ENCODE measurements at places on chromosomes 2 and 18.

GRCh38 chr18:11149441-11150270 is at the start of gene PIEZO2:
Gene PIEZO2, minus strand, starts transcription at chr18:11149569. Its CDS starts 981 bp downstream, at chr18:11148588.
- no peak for DNase-seq

DNA sequence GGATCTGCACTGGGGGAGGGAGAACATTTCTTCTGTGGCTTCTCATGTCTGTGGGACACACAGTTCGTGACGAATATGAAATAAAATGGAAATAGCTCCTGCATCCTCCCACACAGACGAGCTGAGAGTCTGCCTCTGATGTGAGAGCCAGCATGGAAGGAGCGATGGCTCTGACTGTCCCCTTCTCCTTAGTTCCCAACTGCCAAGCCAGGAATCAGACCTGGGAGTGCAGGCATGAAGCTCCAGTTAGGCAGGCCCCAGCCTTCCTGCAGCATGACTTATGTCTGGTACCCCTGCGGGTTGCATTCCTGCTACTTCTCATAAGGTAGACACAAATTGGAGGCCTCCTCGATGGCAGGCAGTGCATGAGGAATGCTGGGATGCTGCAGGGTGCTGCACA is 56.2 kb downstream of the PRKCE start:
- DNase-seq, result no peak

- peak; percentile 27 for DNase-seq
Observed at GRCh38 chr2:60891180-60891579, 9.8 kb downstream of the REL start.

DNA sequence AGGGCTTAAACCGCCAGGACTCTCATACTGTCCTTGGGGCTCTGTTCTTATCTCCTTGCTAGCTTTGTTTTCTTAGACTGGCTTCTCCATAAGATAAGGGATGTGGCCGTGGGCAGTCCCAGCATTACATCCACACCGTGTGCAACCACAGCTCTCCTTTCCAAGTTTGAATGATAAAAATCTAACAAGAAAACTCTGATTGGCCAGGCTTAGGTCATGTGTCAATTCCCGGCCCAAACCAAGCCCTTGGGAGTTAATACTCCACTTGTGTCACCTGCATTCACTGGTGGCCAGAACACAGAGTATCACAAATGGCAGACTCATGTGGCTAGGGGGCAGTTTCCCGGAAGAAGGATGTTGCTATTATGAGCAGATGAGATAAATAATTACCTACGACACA is 43.2 kb upstream of the KDM3A start:
- DNase-seq, result no peak

- no peak for DNase-seq
Observed at GRCh38 chr2:215729985-215730620, 283.2 kb downstream of the MREG start.

DNA sequence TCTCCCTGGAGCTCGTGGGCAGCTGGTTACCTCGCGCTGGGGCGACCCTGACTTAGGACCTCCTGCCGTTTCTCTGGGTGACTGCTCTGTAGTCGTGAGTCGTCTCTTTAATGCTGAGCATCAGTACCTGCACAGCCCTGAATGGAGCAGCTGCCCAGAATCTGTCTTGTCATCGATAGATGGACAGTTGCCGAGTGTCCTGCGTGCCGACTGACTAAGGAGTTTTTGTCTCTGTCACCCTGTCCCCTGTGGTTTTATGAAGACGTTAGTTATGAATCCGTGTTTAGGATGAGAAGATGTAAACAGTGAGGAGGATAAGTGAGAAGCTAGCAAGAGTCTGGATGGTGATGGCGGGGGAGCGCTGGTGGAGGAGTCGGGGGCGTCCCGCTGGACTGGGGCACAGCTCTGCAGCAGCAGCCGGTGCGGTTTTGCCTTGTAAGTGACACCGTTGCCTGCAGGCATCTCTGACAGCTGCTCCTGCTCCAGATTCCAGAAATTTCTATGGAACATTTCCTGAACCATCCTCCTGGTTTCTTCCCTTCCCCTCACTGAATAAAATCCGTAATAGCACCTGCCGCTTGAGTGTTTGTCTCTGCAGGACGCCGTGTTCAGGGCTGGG is 13.3 kb downstream of the AGAP1 start:
- DNase-seq, result no peak

DNA sequence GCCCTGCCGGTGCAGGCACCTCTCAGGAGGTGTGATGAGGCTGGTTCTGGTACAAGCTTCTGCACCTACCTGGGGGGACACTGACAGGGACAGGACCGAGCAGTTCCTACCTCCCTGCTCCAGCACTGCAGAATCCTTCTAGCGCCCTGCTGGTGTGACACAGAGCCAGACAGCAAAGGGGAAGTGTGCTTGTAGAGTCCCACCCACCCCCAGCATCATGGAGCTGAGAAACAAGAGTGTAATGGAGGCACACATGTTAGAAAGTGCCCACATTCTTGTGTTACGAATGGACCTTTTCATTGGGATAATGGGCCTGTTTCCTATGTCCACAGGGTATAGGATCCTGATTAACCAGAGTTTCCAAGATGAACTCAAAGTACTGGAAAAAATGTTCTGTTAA is 38.3 kb downstream of the OXER1 start:
- DNase-seq, result no peak

GRCh38 chr2:241816431-241817121 is 7.6 kb downstream of the NEU4 start:
- no peak for DNase-seq

- no peak for DNase-seq
Observed at GRCh38 chr18:32480581-32480980, 9.9 kb upstream of the GAREM1 start.

- DNase-seq, result no peak
Observed at GRCh38 chr18:66329716-66330115, 274.2 kb downstream of the CDH19 start.
